ENCODE measurements at places on chromosomes 13 and 19.

- no peak for DNase-seq
Observed at GRCh38 chr13:75296641-75297040, 185.3 kb downstream of the TBC1D4 start.

- DNase-seq = no peak
Observed at GRCh38 chr13:44660050-44660449, 83.9 kb upstream of the TSC22D1 start.

- no peak for DNase-seq
Observed at GRCh38 chr13:42984026-42984425, 8.0 kb downstream of the EPSTI1 start.

DNA sequence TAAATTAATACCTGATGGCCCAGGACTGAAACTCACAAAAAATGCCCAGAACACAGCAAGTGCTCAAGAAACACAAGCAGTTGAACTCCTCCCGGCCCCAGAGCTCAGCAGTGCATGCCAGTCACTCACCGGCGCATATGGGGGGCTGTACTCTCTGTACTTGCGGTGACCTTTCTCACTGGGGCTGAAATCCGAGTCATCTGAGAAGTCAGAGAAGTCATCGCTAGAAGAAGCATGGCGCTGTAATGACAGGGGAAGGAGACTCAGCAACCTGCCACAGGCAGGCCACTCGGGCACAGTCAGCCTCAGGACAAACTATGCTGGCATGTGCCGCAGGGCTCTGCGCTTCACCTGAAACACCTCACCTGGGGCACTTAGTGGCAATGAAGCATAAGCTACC, 19.7 kb downstream of the ZC3H4 start:
- no peak for DNase-seq
